ENCODE measurements at places on chromosomes 4 and X.

- DNase-seq = no peak
Observed at GRCh38 chr4:43014256-43014655, 121.7 kb downstream of the GRXCR1 start.

GRCh38 chrX:70478526-70479245, 34.1 kb downstream of the DLG3 start:
- DNase-seq = no peak

DNA sequence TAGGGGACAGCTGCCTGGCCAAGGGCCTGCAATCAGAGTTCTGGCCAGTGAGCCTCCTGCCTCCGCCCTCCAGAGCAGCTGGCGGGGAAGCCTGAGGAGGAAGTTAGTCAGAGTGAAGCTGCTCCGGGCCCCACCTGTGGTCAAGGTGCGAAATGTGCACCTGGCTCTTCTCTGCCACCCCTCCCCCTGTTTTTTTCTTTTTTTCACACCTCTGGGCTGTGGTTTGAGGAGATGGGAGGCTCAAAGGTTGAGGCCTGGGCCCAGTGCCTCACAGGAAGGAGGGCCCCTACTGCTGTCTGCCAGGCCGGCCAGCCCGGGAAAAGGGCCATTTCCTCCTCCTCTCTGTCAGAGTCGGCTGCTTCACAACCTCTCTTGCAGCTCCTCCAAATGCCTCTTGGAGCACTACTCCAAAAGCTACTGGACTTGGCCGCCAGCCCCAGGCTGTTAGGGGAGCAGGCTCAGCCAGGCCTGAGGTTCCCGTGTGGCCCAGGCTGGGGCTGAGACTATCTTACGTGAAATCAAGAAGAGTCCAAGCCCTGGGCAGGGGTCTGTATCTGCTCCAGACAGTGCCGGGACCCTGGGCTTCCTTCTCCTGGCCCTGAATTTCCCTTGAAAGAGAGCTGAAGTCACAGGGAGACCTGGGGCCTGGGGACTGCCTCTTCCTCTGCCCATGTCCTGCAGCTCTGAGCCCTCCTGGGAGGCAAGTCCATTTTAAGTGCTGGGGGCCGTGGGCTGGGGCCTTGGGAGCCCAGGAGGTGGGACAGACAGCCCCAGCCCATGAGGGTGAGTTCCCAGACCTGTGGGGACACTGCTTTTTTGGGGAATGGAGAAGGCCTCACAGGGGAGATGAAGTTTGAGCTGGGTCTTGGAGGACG, 4.5 kb upstream of the CXCR3 start:
- DNase-seq = peak; percentile 53

GRCh38 chr4:155639704-155640523, 26.7 kb upstream of the GUCY1A1 start:
- no peak for DNase-seq

GRCh38 chrX:153970357-153971123, 1.1 kb downstream of the HCFC1 start:
- peak; percentile 30 for DNase-seq

GRCh38 chr4:188016754-188017153, 21.2 kb downstream of the ZFP42 start:
- no peak for DNase-seq

GRCh38 chrX:6074532-6074931, 154.1 kb downstream of the NLGN4X start:
- no peak for DNase-seq

Measured in GM04504 (cell line).